ENCODE measurements at places on chromosomes 12 and 14.

DNA sequence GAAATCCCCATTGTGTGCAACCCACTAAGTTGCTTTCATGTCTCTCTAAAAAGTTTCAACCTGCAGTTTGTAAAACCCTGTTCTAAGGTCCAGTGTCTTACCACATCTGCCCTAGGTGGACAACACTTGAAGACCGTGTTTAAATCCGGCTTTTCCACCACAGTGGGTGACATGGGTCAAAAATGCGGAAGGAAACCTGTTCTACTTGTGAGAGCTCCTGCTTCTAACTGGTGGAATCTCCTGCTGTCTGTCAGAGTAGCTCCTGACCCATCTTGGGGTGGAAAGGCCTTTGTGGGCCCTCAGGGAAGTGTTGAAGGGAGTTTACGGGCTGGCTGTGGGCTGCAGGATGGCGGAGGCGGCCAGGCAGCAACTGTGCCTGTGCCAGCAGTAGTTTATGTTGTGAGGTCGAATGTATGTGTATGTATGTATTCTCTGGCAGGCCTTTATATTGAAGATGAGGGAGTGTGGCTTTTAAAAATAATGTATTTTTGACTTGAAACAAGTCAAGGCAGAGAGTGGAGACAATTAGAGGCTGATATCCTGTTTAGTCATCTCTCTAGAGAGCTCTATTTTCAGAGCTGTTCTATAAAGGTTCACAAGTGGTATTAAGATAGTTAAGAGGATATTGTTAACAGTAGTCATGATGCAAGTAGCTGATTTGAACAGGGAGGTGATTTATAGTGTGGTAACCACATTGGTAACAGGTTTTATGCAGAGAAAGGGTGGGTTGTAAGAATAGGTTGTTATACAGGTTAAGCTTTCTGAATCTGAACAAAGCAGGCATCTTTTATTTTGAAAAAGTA is 67.0 kb downstream of the PRKCH start:
- no peak for DNase-seq

GRCh38 chr12:78584695-78585094 is 279.9 kb upstream of the SYT1 start:
- DNase-seq = peak; percentile 17

DNA sequence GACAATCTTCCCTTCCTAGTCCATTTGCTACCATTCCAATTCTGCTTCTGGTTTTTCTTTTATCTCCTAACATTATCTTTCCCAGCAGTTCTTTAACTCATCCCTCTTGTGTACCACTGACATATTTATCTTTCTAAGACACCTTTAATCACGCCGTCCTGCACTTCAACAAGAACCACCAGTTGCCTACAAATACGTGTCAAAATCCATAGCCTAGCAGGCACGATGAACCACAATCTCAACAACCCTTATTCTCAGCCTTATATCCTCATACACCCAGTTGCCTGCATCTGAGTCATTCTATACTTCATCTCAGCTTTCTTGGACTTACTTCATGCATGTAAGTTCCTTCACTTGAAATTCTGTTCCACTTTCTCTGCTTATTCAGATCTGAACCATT is 16.4 kb upstream of the ST8SIA1 start:
- DNase-seq = peak; percentile 87

- peak; percentile 79 for DNase-seq
Observed at GRCh38 chr12:120466560-120467315, 2.8 kb downstream of the SRSF9 start.

DNA sequence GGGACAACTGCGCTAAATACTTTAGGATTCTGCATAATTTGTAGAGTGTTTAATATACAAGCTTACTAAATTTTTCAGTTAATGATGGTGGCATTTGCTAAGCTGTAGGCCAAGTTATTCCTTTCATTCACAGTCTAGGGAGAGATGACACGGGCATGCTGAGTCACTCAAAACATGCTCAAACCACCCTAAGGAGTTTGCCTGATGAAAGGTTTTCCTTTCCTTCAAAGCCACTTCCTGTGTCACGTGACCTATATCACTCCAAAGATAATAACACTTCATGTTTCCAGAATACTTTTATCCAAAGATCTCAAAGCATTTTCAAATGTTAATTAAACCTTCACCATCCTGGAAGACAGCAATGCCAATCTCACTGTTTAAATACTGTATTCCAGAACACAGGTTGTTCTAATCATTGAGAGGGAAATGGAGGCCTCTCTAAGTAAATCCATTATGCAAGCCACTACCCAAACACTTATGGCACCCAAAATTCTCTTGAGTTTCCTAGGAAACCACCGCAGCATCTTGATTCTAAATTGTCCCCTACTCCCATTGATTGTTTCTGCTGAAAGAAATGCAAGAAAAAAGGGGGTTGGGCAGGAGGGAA is 207.0 kb upstream of the CDKN3 start:
- no peak for DNase-seq

GRCh38 chr12:27104546-27104945 is 22.2 kb upstream of the C12orf71 start:
- DNase-seq = no peak

GRCh38 chr14:71437870-71438269 is 494.4 kb upstream of the RGS6 start:
- no peak for DNase-seq

DNA sequence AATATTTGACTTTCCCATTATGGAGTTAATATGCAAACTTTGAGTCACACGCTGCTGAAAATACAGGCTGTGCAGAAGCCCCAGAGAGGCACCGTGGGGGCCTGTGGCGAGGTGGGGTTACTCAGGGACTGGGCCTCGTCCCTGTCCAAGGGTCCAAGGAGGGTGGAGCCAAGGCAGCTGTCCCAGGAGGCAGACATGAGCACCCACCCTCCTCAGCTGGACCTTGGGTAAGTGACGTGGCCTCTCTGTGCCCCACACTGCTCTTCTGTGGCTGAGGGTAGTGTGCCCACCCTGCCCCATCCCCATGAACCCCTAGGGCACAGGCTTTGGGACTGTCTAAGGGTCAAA is 39.4 kb downstream of the FAM222A start:
- DNase-seq = no peak

GRCh38 chr14:74975059-74975810 is 19.8 kb upstream of the PGF start:
- no peak for DNase-seq

DNA sequence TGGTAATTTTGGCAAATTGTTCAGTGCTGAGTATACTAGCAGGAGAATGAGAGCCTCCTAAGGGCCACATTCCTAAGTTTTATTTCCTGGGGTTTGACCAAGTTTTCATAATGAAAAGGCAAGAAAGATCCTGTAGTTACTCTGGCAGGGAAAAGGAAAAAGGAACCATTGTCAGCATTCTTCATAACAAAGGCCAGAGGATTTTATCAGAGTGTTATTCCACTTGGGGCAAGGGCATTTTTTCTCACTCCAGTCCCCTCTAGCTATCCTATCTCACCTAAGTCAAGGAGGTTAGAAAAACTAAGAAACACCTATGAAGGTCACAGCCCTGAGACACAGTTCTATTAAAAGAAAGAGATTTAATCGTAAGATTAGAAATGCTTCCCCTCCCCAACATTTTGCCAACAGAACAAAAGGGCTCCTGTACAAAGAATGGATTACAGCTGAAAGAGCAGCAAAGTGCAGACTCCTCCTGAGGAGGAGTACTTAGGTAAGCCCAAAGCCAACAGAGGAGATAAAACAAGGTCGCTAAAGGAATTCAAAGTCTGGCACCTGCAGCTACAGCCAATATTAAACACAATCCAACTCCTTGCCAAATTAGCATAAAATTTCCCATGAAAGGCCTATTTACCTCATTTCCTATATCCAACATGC is 162.4 kb downstream of the GALC start:
- DNase-seq = no peak
